Stimulated activated CD8-positive, alpha-beta memory T cell treated with anti-CD3 and anti-CD28 coated beads, Interleukin-15, amount 100 ng/mL, for 48 hours (primary cell): ENCODE measurements at places on chromosomes 16 and 17.
A peak's percentile ranks its signal among the peaks of the same experiment; 100 is the strongest.

GRCh38 chr17:15926039-15926740 lies 18.7 kb upstream of the ADORA2B start:
- DNase-seq: no peak

DNA sequence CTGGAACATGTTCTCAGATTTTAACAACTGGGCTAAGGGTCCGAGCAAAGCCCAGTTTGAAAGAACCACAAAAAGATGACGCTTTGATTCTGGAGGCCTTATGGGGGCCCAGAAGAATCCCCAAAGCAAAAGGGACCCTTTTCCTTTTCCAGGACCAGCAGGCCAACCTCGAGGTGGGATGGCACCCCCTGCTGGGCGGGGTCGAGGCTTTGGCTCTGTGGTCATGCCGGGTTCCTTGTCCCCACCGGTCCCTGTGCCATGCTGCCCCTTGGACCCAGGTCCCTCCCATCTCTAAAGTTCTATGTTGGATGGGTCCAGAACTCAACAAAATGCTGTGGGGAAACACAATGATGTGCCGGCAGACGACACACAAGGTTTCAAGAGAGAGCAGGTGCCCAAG lies 30.9 kb downstream of the TMEM204 start:
- DNase-seq: no peak

- no peak for DNase-seq
Measured at GRCh38 chr17:58310511-58311428, 17.8 kb downstream of the TSPOAP1 start.

GRCh38 chr16:65306300-65306699 lies 184.4 kb upstream of the CDH11 start:
- DNase-seq: no peak

DNA sequence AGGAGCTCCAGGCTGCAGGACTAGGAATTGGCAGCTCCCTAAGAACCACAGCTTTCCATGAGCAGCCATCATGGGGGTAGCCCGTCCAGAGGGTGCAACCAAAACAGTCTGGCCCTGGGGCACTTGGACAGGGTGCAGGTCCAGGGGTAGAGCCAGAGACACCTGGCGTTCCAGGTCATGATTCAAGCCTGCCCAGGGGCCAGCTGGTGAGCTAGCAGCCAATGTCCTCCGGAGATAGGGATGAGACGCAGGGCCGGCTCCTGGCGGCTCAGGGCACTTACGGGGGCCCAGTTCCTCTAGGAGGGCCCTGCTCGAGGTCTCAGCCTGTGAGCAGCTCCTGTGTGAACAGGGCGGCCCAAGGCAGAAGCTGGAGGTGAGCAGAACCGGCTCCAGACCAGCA lies 22.1 kb downstream of the PIEZO1 start:
- DNase-seq: no peak

- no peak for DNase-seq
Measured at GRCh38 chr17:71821511-71821910, 299.3 kb upstream of the SOX9 start.

DNA sequence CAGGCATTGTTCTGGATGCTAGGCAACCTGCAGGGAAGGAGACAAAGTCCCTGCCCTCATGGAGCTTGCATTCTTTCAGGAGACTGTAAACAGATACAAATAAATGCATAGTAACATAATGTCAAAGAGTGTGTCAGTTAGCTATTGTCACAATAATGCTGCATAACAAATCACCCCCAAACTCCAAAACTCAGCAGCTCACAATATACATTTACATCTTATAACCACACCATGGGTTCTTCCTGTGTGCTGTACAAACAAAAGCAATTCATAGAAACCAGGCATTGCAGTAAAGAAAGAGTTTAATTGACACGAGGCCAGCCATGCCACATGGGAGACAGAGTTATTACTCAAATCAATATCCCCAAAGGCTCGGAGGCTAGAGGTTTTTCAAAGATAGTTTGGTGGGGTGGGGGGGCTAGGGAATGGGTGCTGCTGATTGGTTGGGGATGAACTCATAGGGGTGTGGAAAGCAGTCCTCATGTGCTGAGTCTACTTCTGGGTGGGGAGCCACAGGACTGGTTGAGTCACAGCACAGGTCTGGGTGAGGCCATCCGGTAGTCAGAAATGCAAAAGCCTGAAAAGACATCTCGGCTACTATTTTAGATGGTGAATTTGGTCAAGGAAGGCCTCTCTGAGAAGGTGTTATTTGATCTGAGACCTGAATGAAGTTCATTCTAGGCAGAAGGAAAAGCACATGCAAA lies 79.0 kb downstream of the GPRC5B start:
- DNase-seq: no peak

DNA sequence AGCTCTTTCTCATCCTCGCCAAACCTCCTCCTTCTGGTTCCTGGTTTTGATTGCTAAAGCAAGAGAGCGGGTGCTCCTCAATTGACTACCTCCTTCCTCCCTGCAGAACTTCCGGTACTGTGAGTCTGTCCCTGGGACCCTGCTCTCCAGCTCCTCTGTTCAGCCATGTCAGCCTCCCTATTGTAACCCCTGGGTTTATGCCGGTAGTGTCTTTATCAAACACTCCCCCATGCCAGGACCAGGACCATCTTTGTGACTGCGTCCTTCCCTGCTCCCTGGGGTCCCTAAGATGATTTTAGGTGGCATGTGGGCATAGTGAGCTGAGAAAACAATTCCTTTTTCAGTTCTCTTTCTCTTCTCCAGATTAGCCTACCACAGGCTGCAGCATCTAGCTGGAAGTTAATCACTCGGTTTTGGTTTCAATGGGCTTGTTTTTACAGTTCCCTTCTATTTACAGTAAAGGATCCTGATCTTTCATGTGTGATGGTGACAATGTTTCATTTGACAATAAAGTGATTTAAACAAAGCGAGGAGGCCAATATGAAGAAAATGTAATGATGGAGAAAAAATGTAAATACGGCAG lies 27.7 kb upstream of the IL21R start:
- DNase-seq: no peak

- no peak for DNase-seq
Measured at GRCh38 chr16:2004795-2005517, 4.7 kb downstream of the ZNF598 start.

- DNase-seq: no peak
Measured at GRCh38 chr17:9231449-9232154, 210.3 kb downstream of the NTN1 start.

GRCh38 chr16:67962135-67962534 lies 6.3 kb downstream of the SLC12A4 start:
- DNase-seq: no peak

DNA sequence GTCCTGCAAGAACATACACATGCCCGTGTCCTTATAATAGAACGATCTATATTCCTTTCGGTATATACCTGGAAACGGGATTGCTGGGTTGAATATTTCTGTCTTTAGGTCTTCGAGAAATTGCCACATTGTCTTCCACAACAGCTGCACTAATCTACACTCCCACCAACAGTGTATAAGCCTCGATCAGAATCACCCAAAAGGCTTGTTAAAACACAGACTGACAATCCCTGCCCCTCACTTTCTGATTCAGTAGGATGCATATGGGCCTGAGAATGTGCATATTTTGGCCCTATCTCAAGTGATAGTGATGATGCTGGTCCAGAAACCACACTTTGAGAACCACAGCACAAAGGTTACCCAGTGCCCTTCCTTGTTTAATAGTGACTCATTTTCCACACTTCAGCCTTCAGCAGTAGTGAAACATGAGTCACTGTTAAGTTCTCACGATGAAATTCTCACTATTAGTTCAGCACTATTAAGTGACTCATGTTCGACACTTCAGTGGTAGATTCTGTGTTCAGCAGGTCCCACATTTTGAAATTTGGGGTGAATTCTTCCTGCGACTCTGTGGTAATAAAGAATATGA lies 215.6 kb downstream of the GRIN2A start:
- no peak for DNase-seq

GRCh38 chr17:19759568-19760549 lies 11.8 kb upstream of the ALDH3A1 start:
- DNase-seq: no peak

- no peak for DNase-seq
Measured at GRCh38 chr16:69727916-69728270, 1.5 kb upstream of the NQO1 start.

DNA sequence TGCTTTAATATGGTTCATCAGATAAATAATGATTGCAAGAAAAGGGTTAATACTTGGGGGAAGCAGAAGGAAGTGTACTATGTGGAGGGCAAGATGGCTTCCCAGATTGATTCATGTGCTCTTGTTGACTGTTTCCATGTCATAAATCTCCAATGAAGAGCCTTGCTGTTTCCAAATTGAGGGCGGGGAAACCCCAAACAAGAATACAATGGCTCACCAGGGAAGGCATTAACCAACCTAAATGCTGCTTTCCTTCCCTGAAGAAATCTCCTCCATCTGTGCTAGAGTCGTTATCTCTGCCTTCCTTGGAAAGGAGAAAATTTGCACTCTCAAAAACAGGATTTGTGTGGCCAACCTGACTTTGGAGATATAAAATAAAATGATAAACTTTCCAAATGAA lies 28.0 kb upstream of the CDH13 start:
- DNase-seq: no peak

DNA sequence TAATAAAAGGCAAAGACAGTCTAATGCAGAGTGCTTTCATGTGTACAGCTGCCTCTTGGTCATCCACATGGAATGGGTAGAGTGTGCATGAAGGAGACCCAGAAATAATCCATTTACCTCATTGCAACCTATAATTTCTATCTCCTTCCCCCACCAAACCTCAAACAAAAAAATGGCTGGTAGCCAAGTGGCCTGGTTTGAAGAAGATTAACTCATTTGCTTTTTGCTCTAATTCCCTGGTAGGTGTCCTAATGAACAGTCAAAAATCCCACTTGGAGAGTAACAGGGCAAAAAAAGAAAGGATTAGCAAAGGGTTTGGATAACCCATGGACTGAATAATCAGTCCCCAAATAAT lies 13.0 kb upstream of the LYRM9 start:
- no peak for DNase-seq

GRCh38 chr17:5429191-5429887 lies 9.4 kb downstream of the RPAIN start:
- no peak for DNase-seq

- DNase-seq: peak; percentile 46
Measured at GRCh38 chr16:12613131-12613991, 190.3 kb downstream of the CPPED1 start.

DNA sequence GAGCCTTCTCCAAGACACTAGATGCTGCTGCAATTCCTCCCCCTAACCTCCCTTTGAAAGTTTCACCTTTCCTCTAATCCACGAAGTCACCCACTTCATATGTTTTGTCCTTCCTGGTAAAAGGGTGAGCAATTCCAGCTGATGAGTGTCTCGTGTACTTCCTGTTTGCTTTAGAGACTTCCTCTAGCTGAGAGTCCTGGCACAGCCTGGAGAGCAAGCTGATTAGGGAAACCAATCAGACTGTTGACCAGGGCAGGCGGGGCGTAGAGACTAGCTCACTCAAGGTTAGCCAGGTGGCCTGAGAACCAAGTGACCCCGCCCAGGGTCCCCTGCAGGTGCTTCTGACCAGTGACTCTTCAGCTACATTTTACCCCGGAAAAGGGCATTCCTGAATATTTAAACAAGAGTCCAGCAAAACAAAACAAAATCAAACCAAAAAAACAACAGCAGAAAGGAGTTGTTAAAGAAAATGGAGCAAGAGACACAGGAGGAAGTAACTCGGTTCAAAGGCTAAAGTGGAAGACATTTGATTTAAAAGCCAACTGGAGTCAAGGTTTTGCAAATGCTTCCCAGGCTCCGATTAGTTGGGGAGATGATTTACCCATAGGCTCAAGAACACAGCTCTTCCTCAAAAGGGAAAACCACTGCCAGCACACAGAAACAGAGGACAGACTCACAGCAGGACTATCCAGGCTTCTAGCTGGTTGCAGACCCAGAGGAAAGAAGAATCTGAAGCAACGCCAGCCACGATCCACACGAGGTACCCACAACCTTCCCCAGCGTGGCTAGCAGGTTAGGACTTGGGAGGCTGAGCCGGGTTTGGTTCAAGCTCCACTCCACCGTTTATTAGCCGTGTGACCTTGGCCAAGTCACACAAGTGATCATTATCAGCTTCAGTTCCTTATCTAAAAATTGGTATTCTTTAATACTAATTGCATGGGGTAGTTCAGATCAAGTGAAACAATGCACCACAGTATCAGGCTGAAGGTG lies 13.4 kb downstream of the HSPB9 start:
- no peak for DNase-seq

DNA sequence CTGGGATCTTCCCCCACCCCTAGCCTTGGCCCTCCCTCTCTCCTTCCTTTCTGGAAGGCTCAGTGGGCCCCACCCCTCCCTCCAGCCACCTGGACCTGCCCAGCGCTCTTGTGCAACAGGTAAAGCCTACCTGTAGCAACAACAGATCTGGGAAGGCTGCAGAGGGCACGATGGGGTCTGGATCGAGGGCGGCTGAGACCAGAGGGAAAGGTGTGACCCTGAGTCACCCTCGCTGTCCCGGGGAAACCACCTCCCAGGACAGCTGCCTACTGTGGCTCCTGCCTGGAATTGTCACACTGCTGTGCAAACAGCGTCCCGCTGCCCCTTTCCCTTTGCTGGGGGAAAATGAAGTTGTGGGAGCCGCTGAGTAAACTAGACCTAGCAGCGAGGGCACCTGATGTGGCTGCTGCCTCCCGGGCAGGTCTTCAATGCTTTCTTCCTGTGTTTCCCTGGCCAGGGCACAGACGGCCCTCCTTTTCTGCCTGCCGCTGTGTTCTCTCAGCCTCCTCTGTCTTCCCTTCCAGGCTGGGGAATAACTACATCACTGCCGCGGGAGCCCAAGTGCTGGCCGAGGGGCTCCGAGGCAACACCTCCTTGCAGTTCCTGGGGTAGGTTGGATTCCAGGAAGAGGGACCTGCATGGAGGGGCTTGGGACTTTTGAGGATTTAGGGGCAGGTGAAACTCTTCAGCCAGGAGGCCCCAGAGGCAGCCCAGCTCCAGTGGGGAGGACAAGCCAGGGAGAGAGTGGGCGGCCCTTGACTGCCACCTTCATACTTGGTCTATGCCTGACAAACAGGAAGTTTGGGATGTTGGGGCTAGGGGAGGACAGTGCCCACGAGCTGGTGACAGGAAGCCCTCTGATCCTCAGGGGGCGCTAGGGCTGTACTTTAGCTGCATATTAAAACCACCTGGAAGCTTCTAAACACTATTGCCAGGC lies 22.2 kb upstream of the CYLD start:
- DNase-seq: no peak

DNA sequence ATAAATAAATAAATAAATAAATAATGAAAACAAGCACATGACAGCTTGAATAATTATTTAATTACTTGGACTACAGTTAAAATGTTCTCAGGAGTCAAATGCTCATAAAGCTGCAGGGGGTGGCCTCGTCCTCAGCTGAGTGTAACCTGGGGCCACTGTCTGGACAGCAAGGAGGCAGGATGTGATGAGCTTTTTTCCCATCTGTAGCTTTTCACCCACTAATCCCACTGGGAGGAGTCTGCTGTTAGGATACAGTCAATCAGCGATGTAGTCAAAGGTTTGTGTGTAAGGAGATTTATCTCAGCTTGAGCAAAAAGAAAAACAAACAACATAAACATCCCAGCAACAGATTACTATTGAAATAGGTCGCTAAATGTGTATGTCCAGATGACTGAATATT lies 22.5 kb downstream of the ZCCHC14 start:
- no peak for DNase-seq

DNA sequence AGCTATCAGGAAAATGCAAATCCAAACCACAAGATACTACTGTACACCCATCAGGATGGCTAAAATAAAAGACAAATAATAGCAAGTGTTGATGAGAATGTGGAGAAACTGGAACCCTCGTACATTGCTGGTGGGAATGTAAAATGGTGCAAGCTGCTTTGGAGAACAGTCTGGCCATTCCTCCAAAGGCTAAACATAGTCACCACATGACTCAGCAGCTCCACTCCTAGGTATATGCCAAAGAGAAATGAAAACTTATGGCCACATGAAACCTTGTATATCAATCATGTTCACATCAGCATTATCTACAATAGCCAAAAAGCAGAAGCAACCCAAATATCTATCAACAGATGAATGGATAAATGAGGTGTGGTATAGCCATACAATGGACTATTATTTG lies 28.5 kb downstream of the VAC14 start:
- no peak for DNase-seq
